H9 (cell line): ENCODE measurements at places on chromosomes 7 and 10.

DNA sequence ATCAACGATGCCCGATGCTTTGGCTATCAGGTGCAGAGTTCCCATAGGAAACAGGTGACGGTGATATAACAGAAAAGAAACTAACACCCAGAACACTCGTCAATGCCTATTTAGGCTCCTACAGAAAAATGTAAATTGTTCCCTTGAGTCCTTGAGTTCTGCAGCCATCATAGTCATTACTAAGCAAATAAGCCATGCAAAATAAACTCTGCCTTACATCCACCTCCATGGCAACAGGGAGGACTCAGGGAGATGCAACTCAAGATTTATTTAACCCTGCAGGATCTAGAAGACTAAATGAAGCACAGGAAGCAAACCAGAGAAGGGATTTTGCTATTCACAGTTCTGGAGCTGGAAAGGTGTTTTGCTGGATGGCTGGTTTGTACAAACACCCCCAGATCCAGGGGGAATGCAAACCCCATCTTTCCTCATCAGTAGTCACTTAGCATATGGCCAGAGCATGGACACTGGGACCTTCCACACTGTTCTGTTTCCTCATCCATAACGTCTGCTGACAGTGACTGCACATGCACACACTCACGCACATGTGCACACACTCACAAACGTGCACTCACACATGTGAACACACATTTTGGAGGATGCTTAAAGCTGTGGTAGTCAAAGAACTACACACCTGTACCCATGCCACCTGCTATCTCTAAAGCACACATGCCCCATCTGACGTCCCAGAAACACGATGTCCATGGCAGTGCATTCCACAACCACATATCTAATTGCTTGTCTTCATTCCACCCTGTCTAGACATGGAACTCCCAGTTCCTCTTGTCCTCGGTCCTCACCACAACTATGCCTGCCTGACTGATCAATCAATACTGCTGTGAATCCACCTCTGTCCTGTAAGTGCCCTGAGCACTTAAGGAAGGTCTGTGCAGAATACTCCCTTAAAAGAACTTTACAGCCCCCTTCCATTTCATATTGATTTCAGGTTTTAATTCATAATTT is 178.2 kb downstream of the COBL start:
- no peaks in the 10 kb centered on the region; the same call in 1 of the 2 replicates for H3K4me1 ChIP-seq
- peaks cover 7% of the 10 kb centered on the region; the same call in 2 of the 3 replicates for H3K36me3 ChIP-seq
- no peak for DNase-seq
- no peaks in the 10 kb centered on the region for H3K27me3 ChIP-seq
- H3K4me3 ChIP-seq = no peak overlapping the region

DNA sequence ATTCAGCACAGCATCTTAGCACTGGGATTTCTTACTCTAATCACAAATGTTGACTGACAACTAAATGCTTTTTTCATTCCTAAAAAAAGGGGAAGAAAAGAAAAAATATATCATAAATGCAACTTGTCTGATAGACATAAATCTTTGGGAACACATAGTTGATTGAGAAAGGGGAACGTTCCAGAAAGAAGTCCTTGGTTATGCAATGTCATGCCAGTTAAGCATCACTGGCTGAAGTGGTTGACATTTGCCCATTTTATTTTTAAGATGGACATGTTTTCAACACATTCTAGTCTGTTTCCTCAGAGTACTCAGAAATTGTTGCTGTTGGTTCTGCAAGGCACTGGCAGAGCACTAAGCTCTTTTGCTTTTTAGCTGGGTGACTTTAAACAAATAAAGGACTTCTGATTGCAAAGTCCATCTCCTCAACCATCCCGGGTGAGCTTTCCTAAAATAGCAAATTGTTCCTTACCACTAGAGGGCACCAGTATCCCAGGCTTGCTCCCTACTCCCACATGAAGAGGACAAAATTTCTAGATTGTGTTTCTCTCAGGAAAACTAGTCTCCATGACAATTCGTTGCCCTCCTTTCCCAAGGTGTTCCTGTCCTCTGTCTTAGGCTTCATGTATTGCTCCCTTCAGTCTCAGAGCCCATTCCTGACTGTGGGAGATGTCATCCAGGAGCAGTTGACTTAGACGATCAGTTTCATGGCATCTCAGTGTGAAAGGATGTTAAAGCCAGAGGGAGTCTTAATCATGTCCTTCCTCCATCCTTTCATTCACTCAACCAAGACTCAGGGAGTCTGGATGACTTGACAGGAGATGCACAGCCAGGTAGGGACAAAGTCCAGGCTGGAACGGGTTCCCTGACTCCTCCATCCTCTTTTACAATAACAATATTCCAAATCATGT is 23.9 kb downstream of the OPALIN start:
- no peaks in the 10 kb centered on the region for H3K27me3 ChIP-seq
- H3K4me3 ChIP-seq = no peak overlapping the region
- peaks cover 2% of the 10 kb centered on the region; the same call in 1 of the 2 replicates for H3K4me1 ChIP-seq
- H3K27ac ChIP-seq = no peak overlapping the region
- H3K36me3 ChIP-seq = no peaks in the 10 kb centered on the region; the same call in 2 of the 3 replicates
- peak; percentile 49 for DNase-seq

DNA sequence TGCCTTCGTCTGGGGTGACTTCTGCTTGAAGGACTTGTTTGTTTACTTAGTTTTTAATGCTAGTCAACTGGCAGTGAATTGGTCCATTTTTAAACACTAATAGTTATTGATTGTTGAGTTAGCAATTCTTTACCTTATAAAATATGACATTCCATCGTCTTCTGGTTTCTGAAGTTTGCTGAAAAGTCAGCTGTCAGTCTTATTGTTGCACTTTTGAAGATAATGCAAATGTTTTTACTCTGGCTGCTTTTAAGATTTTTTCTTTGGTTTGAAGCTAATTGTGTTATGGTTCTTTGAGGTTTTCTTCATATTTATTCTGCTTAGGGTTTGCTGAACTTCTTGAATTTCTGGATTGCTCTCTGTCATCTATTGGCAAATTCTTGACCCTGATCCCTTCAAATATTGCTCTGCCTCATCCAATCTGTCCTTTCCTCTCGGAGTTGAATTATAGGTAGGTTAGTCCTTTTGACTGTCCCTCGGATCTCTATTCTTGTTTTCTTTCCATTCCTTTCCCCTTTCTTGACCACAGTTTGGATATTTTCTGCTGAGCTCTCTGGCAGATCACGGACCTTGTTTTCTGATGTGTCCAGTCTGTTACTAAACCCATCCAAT is 24.2 kb downstream of the MGMT start:
- no peaks in the 10 kb centered on the region for H3K4me1 ChIP-seq
- no peak overlapping the region for H3K4me3 ChIP-seq
- H3K36me3 ChIP-seq = peaks cover 33% of the 10 kb centered on the region
- no peak for DNase-seq
- no peaks in the 10 kb centered on the region for H3K27me3 ChIP-seq

DNA sequence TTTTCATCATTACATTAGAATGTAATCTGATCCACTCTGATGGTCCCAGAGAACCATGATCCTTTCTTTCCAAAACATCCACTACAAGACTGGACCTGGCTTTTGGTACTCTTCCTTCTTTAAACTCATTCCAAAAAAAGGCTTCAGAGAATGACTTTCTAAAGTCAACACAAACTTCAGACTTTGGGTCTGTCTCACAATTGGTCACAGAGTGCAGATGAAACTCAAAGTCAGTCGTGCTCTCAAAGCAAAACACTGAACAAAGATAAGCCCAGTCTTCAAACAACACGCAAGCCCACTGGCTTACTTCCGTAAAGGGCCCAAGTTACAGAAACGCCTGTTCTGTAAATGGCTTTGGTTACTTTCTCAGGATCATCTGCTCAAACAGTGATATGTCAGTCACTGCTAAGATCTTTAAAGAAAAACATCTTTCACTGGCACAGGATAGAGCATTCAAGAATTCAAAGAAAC is 250.9 kb upstream of the MKLN1 start:
- no peaks in the 10 kb centered on the region; the same call in 1 of the 2 replicates for H3K4me1 ChIP-seq
- peaks cover 2% of the 10 kb centered on the region; the same call in 1 of the 2 replicates for H3K36me3 ChIP-seq
- H3K27me3 ChIP-seq = no peaks in the 10 kb centered on the region
- DNase-seq = no peak
- H3K27ac ChIP-seq = no peak overlapping the region

DNA sequence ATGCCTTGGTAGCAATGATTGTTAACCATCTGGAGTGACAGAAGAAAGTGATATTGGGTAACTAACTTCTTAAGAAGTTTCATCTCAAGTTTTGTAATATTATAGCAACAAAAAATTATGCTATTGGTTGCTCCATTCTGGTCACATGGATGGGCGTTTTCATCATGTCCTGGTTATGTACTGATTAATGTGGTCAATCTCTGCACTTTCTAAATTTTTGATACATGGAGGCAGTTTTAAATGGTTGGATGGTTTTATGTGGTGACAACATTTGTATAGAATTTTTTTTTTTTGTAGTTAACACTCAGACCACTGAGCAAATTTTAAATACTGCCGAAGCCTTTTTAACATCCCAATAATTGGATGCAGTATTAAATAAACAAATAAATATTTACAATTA is 55.2 kb upstream of the CCAR1 start:
- no peak overlapping the region for H3K27ac ChIP-seq
- peaks cover 50% of the 10 kb centered on the region for H3K36me3 ChIP-seq
- H3K27me3 ChIP-seq = no peaks in the 10 kb centered on the region
- H3K4me3 ChIP-seq = no peak overlapping the region
- DNase-seq = no peak
- H3K4me1 ChIP-seq = no peaks in the 10 kb centered on the region

DNA sequence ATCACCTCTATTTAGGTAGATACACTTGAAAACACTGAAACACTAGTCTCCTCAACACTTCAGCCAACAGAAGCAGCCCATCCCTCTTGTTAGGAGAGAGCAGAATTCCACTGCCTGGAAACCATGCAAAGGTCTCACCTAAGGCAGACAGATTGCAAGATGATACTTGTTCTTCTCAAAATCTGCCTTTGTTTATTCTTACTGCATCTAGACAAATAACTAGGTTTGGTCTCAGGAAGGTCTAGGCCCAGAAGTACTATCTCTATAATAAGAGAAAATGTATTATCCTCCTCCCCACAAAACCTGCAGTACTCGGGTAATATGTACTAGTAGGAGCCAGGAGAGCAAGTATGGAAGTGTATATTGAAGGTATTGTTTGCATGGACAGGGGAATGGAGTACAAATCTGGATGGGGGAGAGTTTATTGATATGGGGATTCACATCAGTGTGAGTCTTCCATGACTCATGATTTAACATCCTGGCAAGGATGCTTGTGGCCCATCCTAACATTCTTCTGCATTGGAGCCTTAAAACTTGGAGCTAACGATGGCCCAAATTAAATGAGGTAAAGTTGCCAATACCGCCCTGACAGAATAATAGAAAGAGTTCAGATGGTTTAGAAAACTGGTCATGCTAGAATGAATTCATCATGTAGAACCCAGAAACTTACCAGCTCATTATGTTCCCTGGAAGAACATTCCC is 109.2 kb downstream of the EPC1 start:
- no peak overlapping the region for H3K27ac ChIP-seq
- H3K4me1 ChIP-seq = no peaks in the 10 kb centered on the region
- H3K4me3 ChIP-seq = no peak overlapping the region

- peaks cover 2% of the 10 kb centered on the region; the same call in 1 of the 3 replicates for H3K36me3 ChIP-seq
- no peak for DNase-seq
- no peaks in the 10 kb centered on the region for H3K27me3 ChIP-seq
Observed at GRCh38 chr7:69166979-69167516, 431.2 kb upstream of the AUTS2 start.

DNA sequence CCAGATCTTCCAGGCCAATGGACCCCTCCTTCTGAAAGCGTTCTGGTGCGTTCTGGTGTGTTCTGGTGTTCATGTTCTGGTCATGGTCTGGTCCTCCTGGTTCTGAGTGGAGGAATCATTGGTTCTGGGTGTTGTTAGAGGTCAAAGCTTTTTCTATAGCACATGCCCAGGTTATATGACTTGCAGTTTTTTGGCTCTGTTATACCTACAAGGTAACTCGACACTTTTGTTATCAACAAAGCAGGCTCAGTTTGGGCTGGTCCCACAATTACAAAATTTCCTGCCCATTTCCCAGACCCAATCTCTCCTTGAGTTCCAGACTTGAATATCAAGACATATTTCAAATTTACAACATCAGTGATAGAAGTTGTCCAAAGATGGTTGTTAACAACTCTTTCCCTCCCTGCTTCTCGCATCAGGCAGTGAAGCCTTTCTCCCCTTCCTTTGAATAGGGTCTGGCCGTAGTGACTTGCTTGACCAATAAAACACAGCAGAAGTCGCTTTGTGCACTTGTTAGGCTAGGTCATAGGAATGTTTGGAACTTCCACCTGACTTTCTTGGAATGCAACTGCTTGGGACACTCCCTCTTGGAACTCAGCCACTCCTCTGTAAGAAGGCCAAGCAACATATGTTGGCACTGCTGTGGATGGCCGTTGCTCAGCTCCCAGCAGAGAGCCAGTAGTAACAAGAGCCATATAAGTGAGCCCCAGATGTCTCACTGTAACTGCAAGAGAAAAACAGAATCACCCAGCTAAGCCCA is 83.1 kb upstream of the STEAP1B start:
- peak overlapping the region; percentile 22 for H3K27ac ChIP-seq
- H3K4me3 ChIP-seq = no peak overlapping the region
- peak; percentile 78 for DNase-seq

DNA sequence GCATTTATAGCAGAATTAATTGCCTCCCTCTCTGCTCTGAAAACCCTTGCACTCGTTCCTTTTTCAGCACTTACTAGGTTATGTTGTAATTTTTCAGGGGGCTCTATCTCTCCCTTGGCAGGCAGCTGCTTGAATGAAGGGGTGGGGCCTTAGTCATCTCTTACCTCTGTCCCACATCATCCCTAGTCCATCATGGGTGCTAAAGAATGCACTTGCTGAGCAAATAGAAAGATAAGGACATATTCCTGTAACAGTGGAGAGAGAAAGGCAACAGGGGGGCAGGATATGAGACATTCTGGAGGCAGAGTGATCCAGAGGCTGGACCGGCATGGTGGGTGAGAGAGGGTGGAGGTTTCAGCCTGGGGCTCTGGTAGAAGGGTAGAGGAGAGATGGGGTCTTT is 60.0 kb downstream of the MINDY4 start:
- peak; percentile 1 for DNase-seq
- no peaks in the 10 kb centered on the region for H3K27me3 ChIP-seq
- peaks cover 2% of the 10 kb centered on the region; the same call in 1 of the 2 replicates for H3K4me1 ChIP-seq

GRCh38 chr7:131896165-131896863 is 339.9 kb upstream of the PODXL start:
- peak; percentile 65 for DNase-seq
- peaks cover 3% of the 10 kb centered on the region; the same call in 1 of the 2 replicates for H3K4me1 ChIP-seq
- no peaks in the 10 kb centered on the region for H3K27me3 ChIP-seq
- H3K4me3 ChIP-seq = no peak overlapping the region
- peaks cover 2% of the 10 kb centered on the region; the same call in 2 of the 3 replicates for H3K36me3 ChIP-seq

DNA sequence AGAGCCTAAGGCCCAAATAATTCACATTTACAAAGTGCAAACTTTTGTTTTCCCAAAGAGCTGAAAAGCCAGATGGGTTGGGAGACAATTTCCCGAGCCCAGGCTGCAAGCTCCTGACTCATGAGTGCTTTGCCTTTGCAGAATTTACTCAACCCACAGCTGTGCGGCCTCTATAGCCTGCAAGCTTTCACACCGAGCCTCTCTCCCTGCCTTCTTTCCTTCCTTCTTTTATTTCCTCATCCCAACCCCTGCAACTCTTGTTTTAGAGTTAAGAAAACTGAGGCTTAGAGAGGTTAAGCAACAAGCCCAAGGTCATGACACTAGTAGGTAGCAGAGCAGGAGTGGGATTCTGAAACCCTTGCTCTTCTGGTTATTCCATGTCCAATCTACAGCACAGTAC is 203.0 kb upstream of the GPR26 start:
- peaks cover 8% of the 10 kb centered on the region; the same call in 1 of the 2 replicates for H3K4me1 ChIP-seq
- H3K36me3 ChIP-seq = no peaks in the 10 kb centered on the region
- H3K27me3 ChIP-seq = no peaks in the 10 kb centered on the region
- no peak for DNase-seq
- no peak overlapping the region for H3K27ac ChIP-seq
